ENCODE measurements at places on chromosomes 1 and 21.

DNA sequence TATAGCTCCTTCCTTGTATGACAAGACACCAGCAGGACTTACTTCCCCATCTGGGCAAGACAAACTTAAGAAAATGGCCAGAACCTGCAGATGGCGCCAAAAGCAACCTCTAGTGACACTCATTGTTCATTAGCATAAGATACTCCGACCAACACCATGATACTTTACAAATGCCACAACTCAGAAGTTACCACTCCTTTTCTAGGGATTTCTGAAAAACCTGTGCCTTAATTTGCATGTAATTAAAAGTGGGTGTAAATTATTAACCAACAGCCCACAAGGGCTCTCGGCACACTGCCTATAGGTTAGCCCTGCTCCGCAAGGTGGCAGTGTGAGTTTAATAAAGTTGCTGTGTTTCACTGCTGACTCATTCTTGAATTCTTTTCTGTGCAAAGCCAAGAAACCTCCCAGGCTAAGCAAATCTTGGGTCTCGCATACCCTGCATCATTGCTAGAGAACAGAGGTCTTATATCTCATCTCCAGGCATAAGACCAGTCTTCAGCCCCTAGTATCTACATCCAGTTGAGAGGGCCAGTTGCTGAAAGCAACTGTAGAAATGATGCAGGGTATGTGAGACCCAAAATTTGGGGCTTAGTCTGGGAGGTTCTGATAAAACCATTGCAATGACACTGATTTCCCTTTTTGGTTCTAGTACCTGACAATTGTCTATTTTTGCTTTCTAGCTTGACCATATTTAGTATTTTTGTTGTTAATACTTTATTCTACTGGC lies 86.4 kb downstream of the FAF1 start:
- DNase-seq, result peak; percentile 82

GRCh38 chr1:230072296-230072695 lies 5.3 kb downstream of the GALNT2 start:
- no peak for DNase-seq

DNA sequence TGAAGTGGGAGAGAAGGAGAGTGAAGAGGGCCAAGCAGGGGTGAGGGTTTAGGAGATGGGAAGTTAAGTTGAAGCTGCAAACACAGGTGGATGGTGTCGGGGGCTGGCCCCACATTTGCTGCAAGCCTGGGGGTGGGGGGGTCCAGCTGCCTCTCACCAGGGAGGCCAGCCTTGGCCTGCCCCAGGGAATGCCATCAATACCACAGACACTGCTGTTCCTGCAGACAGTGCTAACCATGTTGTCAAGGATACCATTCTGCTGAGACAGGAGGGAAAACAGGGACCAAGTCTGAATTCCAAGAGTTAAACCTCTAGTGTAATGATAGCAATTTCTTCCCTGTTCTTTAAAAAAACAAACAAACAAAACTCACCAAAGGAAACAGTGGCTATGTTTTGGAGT lies 8.0 kb downstream of the MECR start:
- no peak for DNase-seq

GRCh38 chr1:54965624-54966340 lies 14.6 kb upstream of the TMEM61 start:
- no peak for DNase-seq

DNA sequence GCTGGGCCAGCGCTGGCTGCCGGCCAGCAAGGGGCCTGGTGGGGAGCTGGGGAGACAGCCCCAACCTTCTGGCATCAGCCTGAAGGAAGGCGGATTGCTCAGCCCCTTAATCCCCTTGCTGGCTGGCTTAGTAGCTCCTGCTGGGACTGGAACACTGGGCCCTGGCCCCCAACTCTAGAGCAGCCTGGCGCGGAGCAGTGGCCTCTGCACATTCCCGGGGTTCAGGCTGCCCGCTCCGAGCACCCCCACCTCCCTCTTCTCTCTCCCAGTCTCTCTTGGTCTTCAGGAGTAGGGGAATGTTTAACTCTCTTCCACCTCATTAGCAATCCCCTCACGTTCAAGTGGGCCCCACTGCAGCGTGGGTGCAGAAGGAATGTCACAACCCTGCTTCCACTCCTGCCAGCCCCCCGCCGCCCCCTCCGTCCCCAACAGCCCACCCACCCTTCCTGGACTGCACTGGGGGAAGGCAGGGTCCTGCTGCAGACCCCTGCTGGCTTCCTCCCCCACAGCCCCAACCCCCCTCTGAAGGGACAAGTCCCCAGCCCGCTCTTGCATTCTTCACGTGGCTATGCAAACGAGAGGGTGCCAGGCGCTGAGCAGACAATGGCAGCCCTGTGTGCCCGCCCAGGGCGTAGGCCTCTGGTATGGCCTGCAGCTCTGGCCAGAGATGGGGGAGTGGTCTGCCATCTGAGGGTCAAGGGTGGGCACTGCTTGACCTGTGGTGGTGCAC lies 980 bp upstream of the CLDN19 start:
- DNase-seq, result no peak

Measured in activated CD4-positive, alpha-beta memory T cell treated with anti-CD3 and anti-CD28 coated beads for 36 hours (primary cell).